SK-N-SH (cell line): ENCODE measurements at places on chromosomes 2 and 18. TPM values are rescaled to one million over a fixed set of nuclear protein-coding genes. Genes with fewer than 3 reads are reported as not detected.

- no peaks in the 10 kb centered on the region for H3K27me3 ChIP-seq
- H3K4me1 ChIP-seq: no peaks in the 10 kb centered on the region
- peaks cover 37% of the 10 kb centered on the region for H3K36me3 ChIP-seq
- no peak for DNase-seq
- no peak overlapping the region for H3K27ac ChIP-seq
These were observed 56.4 kb downstream of the SCN2A start for GRCh38 chr2:165295643-165296042.

DNA sequence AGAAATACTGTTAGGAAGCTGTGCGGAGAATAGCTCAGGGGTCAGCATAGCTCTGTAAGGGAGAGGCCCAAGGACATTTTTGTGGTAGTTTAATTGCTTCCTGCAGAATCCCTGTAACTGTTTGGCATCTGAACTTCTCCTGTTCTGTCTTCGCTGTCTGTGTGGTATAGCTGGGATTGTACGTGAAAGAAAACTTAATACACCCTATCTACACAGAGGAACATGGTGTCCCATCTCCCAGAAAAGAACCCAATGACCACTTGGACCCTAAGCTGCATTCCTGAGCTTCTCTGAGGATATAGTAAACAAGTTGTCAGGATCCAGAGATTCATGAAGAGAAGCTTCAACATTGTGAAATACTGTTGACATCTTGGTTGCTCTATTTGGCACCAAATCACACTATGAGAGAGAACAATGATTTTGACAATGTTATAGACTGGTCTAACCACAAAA is 81.3 kb downstream of the CDC42EP3 start:
- no peaks in the 10 kb centered on the region for H3K36me3 ChIP-seq
- DNase-seq: no peak
- no peaks in the 10 kb centered on the region for H3K27me3 ChIP-seq
- H3K27ac ChIP-seq: peak overlapping the region; percentile 96
- no peak overlapping the region for H3K4me3 ChIP-seq
- H3K4me1 ChIP-seq: peaks cover 58% of the 10 kb centered on the region

- H3K27ac ChIP-seq: no peak overlapping the region
- no peaks in the 10 kb centered on the region for H3K36me3 ChIP-seq
- peaks cover 38% of the 10 kb centered on the region; the same call in 1 of the 2 replicates for H3K27me3 ChIP-seq
These were observed 77.6 kb downstream of the EN1 start for GRCh38 chr2:118769707-118770400.

DNA sequence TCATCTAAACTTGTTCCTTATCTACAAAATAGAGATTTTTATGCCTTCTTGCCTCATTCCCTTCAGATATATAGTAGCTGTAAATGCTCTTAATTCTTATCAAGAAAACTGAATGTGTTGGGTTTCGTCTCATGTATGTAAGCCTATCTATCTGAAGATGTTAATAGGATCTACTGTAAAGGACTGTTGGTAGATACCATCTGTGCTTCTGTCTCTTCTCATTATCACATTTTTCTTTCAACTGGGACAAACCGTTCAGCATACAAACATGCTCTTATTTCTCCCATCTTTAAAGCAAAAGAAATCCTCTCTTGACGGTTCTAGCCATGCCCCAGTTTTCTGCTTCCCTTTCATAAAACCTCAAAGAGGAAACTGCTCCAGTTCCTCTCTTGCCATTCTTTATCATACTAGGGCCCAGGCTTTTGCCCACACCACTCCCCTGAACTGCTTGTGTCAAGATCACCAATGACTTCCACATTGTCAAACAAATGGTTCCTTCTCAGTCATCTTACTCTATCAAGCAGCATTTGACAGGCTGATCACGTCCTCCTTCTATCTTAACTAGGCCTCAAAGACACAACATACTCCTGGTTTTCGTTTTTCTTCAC is 88.7 kb downstream of the ARHGEF33 start:
- no peak for DNase-seq
- H3K4me1 ChIP-seq: peaks cover 2% of the 10 kb centered on the region
- H3K27me3 ChIP-seq: no peaks in the 10 kb centered on the region
- H3K36me3 ChIP-seq: peaks cover 14% of the 10 kb centered on the region

GALNT14 gene
- polyA plus RNA-seq: 1.6 and 1.8 TPM in 2 replicates

AFF3 gene
- polyA plus RNA-seq: 0.24 and 0.36 TPM in 2 replicates
